ENCODE measurements at places on chromosomes 4 and X. TPM values are rescaled to one million over a fixed set of nuclear protein-coding genes. Genes with fewer than 3 reads are reported as not detected.

FGG gene
- total RNA-seq = not detected

TXK gene
- total RNA-seq = 1.4 TPM

NPY2R gene
- not detected for total RNA-seq

CSTF2 gene
- total RNA-seq = 24.1 TPM

SATL1 gene
- total RNA-seq = not detected

LRRC66 gene
- 0.24 TPM for total RNA-seq

GRCh38 chr4:148575577-148575976 is 133.4 kb upstream of the NR3C2 start:
- no peak for DNase-seq

GRCh38 chrX:133868682-133869081 is 116.7 kb downstream of the GPC3 start:
- no peak for DNase-seq

GRCh38 chrX:136476501-136476900 is 11.2 kb upstream of the BRS3 start:
- no peak for DNase-seq

DNA sequence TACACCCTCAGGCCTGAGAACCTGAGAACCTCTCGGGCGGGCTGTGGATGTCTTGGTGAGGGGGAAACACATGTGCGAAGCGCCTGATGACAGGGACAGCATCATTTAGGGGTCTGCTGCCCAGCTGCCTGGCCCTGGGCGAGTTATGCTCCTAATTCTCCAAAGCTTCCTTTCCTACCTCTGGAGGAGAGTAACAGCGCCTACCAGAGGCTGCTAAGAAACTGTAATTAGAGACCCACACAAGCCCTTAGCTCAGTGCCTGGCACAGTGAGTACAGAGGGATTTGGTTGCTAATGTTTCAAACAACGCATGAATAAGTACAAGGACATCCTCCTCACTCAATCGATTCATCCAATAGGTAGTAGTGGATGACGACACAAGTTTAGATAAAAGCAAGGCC is 40.4 kb downstream of the BCOR start:
- no peak for DNase-seq

- no peak for DNase-seq
These were observed 335.4 kb downstream of the BCOR start for GRCh38 chrX:39762266-39762841.

DNA sequence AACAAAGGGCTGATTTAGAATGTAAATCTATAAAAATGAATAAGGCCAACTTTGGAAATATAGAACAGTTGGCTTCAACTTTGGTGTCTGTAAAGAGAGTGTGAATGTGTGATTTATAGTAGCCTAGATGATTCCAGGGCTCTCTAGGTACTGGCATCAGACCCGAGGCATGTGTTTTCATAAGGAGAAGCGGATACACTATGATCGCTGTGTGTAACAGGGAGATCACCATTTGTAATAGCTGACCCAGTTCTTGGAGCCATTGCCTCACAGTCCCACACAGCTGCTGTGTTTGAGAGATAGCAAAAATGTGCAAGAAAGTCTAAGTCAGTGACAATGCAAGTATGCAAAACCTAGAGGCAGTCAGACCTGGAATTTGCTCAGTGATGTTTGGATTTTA is 135.1 kb downstream of the REPS2 start:
- DNase-seq = no peak

DNA sequence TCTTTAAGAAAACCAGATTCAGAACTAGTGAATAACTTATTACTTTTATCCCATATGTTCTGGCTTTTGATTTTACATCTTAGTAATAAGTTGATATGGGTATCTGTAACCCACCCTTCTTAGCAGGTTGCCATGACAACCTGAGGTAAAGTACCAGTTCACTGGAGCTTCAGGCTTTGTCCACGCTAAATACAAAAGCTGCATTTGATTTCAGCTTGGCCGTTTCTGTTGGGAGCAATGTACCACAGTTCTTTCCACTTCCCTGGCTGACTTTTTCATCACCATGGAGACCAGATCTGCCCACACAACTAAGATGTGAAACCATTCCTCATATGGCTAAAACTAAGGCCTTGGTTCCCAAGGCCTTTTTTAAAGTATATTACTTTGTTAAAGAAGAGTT is 26.1 kb downstream of the KLHL34 start:
- DNase-seq = no peak

DNA sequence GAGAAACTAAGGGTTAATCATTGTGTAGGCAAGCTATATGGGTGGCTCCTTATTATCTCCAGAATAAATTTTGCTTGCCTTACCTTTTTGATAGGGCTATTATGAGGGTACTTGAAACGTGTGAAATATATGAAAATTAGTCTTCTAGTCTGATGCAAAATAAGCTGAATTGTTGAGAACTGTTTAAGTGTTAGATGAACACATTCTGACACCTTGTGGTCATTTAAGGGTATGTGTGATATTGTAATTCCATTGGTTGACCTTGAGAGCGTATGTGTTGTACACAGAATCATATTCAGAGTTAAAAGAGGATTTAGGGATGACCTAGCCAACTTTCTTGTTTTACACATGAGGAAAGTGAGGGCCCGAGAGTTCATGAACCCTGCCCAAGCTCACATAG is 44.6 kb upstream of the LINC00632 start:
- no peak for DNase-seq

GRCh38 chrX:25597551-25597950 is 540.6 kb upstream of the MAGEB18 start:
- DNase-seq = no peak

GRCh38 chr4:144347121-144347520 is 206.6 kb upstream of the GYPA start:
- DNase-seq = no peak

DNA sequence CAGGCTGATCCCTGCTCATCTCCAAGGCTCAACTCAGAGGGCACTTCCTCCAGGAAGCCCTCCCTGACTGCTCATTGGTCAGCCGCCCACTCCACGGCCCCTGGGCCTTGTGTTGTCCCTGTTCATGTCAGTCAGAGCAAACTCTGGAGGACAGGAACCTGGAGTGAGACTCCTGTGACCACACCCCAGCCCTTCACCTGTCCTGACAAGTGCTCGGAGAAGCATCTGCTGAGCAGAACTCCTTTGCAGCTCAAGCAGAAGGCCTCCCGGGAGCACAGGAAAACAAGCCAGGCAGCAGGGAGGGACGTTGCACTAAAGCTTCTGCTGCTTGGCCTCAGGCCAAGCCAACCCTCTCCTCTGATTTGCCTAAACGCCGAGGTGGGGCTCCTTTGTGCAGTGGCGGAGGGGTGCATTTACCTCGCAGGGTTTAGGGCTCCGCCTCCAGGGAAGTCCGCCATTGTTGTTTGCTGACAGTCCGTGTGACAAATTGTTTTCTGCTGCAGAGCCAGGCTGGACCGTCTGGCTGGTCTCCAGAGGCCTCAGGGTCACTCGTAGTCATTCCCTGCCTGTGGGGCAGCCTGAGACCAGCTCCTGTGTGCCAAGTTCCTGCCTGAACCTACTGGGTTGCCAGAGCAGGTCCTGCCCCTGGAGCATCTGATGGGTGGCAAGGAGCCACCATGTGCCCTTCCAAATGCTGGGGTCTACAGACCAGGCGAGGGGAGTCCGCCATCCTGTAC is 61.8 kb downstream of the C4orf50 start:
- no peak for DNase-seq

DNA sequence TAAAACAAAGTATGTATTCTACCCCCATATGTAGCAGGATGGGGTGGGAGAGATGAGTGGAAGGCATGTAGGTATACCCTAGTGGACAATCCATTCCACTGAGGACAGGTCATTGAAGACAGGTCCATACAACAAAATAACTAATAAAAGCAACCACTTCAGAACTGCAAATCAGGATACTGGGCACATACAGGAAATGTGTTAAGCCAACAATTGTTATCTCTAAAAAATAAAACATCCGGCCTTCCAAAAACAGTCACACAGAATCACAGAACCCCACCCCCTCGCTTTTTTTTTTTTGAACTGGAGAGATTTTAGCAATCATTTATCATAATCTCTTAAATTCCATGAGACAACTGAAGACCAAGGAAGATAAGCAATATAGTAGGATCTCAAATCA is 112.9 kb downstream of the FRYL start:
- no peak for DNase-seq

DNA sequence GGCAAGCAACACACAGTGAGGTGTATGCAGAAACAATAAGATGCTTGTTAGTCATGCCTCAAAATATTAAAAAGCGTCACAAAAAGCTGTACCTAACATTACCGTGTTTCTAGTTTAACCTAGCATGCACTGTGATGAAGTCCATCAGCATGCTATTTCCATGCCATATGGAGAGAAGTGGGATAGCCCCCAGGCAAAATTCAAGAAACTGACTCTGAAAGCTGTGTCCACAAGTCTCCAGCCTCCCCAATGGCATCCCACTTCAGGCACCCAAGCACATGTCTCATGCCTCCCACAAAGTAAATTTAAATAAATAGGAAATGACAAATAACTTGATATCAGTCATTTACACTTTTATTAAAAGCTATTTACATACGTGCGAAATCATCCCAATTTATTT is 10.8 kb downstream of the GABRA2 start:
- no peak for DNase-seq

- no peak for DNase-seq
These were observed 93.6 kb downstream of the LNX1 start for GRCh38 chr4:53497487-53498244.

Data from PC-9 (cell line).